ENCODE measurements at places on chromosomes 12 and 14. TPM values are rescaled to one million over a fixed set of nuclear protein-coding genes. Genes with fewer than 3 reads are reported as not detected.

The LYZ gene
- polyA plus RNA-seq = not detected

The FGF6 gene
- not detected for polyA plus RNA-seq

The P2RX7 gene
- polyA plus RNA-seq = not detected

The SLC17A8 gene
- 0.22 TPM for polyA plus RNA-seq

The RASSF8 gene
- 11.4 TPM for polyA plus RNA-seq

The TAS2R31 gene
- polyA plus RNA-seq = 4.0 TPM

The GSG1 gene
- 3.2 TPM for polyA plus RNA-seq

The CABP1 gene
- polyA plus RNA-seq = 0.71 TPM

The ERP27 gene
- polyA plus RNA-seq = not detected

The ALX1 gene
- polyA plus RNA-seq = 0.43 TPM

The AACS gene
- polyA plus RNA-seq = 33.2 TPM

The PPM1H gene
- 3.9 TPM for polyA plus RNA-seq

The SSPN gene
- not detected for polyA plus RNA-seq

The PA2G4 gene
- 109 TPM for polyA plus RNA-seq

The CINP gene
- 23.1 TPM for polyA plus RNA-seq

The HOXC13 gene
- polyA plus RNA-seq = not detected

The ORMDL2 gene
- 6.1 TPM for polyA plus RNA-seq

The NID2 gene
- polyA plus RNA-seq = 1.1 TPM

The PMEL gene
- polyA plus RNA-seq = not detected

The RASAL1 gene
- 0.14 TPM for polyA plus RNA-seq

The CIT gene
- polyA plus RNA-seq = 12.4 TPM

The PIK3C2G gene
- polyA plus RNA-seq = not detected

The CPNE6 gene
- polyA plus RNA-seq = 2.3 TPM

The STK38L gene
- polyA plus RNA-seq = 22.4 TPM

The STON2 gene
- polyA plus RNA-seq = 11.3 TPM

The CMA1 gene
- not detected for polyA plus RNA-seq

The HIP1R gene
- polyA plus RNA-seq = 297 TPM

The KRT4 gene
- not detected for polyA plus RNA-seq

The ACRBP gene
- 4.7 TPM for polyA plus RNA-seq

The VWF gene
- polyA plus RNA-seq = not detected

The DNAJC22 gene
- polyA plus RNA-seq = 1.1 TPM

The SELPLG gene
- polyA plus RNA-seq = 0.62 TPM

The PLA2G1B gene
- polyA plus RNA-seq = not detected

The KCNH3 gene
- 3.0 TPM for polyA plus RNA-seq

The HAL gene
- polyA plus RNA-seq = 0.06 TPM

The STXBP6 gene
- polyA plus RNA-seq = 14.6 TPM

The BDKRB1 gene
- not detected for polyA plus RNA-seq
